ENCODE measurements at places on chromosomes 3 and 15.

- DNase-seq: no peak
Observed at GRCh38 chr3:114848643-114849350, 298.3 kb downstream of the ZBTB20 start.

DNA sequence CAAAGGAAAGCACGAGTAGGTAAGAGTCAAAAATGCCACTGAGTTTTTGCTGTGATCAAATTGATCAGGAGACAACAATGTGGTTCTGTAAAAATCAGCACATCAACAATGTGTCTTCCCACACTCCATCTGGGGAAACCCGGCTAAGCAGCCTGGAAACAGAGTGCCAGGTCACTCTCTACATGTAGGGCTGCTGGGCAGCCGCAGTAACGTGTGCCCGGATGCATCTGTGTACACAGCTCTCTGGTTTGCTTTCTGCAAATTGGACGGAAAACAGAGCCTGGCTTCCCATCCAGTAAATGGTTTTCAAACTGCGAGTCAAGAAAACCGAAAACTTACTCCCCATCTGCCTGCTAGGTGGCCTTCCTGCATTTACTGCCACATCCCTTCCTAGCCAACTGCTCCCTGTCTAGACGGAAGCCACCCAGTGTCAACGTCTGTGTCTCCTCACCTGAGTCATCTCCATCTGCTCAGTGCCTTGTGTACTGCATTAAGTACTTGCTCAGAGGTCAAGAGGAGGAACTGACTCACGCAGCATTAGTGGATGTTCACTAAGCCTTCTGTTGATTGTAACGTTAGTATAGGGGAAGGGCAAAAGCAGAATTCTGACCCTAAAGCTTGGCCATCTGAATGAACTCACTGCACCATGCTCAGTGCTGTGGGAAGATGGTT, 124.1 kb downstream of the TJP1 start:
- DNase-seq: no peak

- DNase-seq: no peak
Observed at GRCh38 chr3:126308394-126309125, 48.6 kb downstream of the KLF15 start.

DNA sequence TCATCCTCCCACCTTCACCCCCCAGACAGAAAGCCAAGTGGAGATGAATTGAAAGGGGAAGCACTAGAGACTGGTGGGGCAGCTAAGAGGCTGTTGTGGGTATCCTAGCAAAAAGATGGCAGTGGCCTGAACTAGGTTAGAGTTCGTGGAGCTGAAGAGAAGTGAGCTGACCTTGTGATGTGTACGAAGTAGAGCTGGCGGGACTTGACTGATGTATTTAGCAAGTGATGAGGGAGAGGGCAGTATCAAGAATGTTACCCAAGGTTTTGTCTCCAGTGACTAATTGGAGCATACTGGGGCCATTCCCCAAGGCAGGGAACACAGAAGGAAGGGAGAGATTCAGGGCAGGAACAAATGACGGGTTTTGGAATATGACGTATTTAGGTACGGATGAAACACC, 50.0 kb upstream of the CP start:
- no peak for DNase-seq

DNA sequence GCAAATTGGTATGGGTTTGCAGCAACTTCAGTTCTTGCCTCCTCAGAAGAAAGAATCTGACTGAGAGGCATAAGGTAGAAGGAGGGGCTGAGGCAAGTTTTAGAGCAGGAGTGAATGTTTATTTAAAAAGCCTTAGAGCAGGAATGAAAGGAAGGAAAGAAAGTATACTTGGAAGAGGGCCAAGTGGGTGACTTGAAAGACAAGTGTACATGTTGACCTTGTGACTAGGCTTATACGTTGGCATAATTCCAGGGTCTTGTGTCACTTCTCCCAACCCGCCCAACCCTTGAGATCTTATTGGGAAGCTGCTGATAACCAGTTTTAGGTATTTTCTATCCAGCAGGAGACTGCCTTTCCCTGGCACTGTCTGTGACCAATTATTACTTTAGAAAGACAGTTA, 436.9 kb upstream of the ZNF717 start:
- no peak for DNase-seq

- DNase-seq: no peak
Observed at GRCh38 chr15:24761704-24762302, 86.2 kb downstream of the NPAP1 start.
